Body of pancreas (tissue), 4 donors: ENCODE measurements at places on chromosomes 3 and 15.

- DNase-seq = no peak
Observed at GRCh38 chr15:58271410-58271809, 133.2 kb downstream of the AQP9 start.

DNA sequence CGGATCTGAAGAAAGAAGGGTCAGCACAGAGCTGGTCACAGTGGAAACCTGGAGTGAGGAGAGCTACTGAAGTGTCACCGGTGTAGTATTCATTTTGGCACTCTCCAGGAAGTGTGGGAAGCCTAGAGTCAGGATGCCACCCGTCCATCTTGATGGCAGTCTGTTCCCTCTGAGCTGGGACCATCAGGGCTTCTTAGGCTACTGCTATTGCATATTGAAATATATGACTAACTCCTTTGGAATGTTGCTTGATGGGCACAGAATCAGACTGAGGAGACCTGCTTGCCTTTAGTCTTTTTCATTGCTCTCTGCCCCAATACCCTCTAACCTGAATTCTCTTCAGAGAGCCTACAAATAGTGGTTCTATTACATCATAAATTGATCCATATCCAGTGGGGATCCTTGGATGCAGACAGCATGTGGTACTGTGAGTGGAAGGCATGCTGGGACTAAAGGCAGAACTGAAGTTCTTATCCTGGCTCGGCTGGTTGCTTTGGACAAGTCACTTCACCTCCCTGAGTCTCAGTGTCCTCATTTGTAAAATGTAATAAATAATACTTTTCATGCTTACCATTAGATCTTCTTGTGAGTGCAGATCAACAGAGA, 143.5 kb downstream of the PDE8A start:
- no peak for DNase-seq

- no peak for DNase-seq
Observed at GRCh38 chr3:128456776-128457715, 9.6 kb downstream of the DNAJB8 start.

DNA sequence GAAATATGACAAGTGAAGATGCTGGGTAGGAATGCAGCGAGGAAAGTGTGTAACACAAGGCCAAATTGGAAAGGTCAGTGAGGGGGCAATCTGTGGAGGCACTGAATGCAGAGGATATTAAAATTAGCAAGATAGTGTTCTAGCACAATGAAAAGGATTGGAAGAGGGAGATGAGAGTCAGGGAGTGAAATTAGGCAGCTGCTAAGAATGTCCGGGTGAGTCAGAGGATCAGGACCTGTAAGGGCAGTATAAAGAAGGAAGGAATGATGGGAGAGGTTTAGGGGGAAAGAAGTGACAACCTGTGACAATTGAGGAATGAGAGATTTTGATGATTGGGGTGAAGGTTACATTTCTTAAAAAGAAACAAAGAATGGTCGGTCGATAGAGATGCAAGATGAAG, 103.5 kb downstream of the UBE3A start:
- DNase-seq = no peak

DNA sequence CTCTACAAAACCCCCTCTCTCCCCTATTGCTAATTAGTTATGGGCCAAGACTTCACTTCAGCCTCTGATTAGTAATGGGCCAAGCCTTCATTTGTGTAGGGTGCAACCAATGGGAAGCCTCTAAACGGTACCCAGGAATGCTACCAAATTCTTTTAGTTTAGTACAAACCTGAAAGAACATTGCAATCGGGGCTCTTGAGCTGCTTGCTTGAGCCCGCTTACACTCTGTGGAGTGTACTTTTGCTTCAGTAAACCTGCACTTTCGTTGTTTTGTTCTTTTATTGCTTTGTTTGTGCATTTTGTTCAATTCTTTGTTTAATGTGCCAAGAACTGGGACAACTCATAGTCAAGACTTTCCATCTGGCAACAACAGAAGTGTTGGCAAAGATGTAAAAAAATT, 26.2 kb downstream of the DNAAF4 start:
- no peak for DNase-seq

- DNase-seq = no peak
Observed at GRCh38 chr3:5093731-5094130, 28.4 kb upstream of the ARL8B start.

DNA sequence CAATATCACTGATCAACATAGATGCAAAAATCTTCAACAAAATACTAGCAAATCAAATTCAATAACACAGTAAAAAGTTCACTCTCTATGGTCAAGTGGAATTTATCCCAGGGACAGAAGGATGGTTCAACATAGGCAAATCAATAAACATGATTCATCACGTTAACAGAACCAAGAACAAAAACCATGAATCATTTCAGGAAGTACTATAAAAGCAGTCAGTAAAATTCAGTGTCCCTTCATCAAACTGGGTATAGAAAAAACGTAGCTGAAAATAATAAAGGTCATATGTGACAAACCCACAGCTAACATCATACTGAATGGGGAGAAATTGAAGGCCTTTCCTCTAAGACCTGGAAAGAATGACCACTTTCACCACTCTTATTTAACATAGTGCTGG, 172.1 kb downstream of the POLR2M start:
- no peak for DNase-seq

DNA sequence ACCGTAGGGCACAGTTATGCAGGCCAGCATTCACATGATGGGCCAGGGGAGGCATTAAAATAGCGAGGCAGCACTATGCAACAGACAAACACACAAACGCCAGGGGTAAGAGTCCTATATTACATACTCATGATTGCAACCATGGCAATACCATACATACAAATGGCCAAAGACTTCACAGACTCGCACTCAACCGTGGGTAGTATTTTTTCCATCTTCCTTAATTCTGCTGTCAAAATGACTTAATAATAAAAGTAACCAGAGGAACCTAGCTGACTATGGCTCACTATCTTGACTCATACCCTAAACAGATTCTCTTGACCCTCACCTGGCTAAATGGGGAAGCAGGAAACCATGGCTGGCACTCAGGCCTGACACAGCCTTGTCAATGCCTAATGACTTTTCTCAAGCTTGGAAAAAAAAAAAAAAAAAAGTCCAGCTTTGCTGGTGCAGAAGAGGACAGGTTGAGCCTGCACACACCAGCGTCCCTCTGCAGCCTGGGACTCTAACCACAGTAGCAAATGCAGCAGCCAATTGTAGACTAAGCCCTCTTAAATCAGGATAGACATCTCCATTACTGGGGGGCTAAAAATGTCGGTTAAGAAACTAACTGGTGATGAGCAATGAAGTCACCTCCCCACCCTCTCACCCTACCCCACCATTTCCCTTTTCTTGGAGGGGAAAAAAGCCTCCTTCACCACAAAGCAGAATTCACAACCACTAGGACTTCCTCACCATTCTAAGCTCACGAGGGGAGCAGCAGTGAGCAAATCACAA, 23.1 kb downstream of the CCDC12 start:
- no peak for DNase-seq

DNA sequence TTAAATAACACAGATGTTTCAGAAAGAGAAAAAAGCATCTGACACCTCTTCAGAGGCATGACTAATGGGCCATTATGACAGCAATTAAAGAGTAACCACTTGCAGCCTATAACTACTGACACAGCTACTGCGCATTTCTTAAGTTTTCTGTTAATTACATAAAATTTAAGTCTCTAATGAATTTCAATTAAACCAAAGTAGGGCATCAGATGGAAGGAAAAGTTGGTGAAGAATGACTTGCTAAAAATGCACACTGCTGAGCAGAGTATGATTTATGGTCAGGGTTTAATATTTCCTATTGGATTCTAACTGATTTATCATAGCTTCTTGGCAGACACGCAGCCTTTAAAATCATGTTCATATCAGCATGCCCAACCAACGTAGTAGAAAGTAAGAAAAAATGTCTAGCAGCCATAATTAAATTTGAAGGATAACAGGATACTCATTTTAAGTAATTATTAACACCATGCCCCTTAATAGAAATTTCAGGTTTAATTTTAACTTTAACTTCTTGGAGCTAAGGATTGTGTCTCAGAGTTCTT, 140.0 kb downstream of the CBLB start:
- DNase-seq = no peak

- DNase-seq = no peak
Observed at GRCh38 chr3:43902415-43902814, 211.7 kb downstream of the ABHD5 start.

- DNase-seq = peak; percentile 47
Observed at GRCh38 chr15:43872416-43873020, 45.7 kb downstream of the WDR76 start.

DNA sequence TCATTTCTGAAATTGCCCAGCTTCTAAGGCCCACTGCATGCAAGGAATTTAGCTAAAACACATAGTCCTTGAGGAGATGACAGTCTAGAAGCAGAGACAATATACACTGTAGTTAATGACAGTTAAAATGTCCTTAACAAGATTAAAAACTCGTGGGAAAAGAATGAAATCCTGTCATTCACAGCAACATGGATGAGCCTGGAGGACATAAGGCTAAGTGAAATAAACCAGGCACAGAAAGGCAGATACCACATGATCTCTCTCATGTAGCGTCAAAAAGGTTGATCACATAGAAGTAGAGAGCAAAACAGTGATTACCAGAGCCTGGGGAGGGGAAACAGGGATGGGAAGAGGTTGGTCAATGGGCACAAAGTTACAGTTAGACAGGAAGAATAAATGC, 36.3 kb upstream of the GOLGA8J start:
- no peak for DNase-seq

DNA sequence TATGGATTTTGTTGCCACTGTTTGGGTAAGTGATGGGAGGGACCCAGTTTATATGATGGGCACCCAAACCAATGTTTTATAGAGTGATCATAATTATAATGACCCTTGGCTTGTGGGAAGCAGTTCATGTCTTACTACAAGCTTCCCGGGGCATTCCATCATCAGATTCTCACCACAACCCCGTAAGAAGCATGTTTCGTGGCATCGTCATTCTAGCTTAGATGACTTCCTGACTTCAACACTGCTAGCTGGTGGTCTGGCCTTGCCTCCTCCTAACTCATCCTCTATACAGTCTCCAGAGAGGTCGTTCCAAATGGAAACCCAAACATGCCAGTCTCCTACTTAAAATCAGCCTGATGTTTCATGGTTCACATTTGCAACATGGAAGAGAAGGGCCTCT, 226.9 kb downstream of the ADAMTS9 start:
- no peak for DNase-seq

DNA sequence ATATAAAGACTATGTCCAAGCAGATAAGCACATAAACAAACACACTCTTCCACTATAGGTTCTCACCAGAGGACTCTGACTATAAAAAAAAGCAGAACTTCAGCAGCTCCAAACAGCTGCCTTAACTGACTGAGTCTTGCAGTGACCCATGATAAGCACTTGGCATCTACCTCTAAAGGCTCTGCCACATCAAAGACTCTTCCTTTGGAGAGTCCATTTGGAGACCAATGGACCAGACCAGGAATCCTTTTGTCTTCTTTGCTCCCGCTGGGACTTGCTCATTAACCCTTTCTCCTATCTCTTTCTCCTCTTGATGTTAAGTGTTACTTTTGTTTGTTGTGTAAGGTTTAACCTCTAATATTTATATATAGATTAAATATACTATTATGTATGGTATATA, 424.1 kb downstream of the RSL24D1 start:
- no peak for DNase-seq

GRCh38 chr3:125110016-125110875, 54.4 kb upstream of the HEG1 start:
- DNase-seq = no peak

DNA sequence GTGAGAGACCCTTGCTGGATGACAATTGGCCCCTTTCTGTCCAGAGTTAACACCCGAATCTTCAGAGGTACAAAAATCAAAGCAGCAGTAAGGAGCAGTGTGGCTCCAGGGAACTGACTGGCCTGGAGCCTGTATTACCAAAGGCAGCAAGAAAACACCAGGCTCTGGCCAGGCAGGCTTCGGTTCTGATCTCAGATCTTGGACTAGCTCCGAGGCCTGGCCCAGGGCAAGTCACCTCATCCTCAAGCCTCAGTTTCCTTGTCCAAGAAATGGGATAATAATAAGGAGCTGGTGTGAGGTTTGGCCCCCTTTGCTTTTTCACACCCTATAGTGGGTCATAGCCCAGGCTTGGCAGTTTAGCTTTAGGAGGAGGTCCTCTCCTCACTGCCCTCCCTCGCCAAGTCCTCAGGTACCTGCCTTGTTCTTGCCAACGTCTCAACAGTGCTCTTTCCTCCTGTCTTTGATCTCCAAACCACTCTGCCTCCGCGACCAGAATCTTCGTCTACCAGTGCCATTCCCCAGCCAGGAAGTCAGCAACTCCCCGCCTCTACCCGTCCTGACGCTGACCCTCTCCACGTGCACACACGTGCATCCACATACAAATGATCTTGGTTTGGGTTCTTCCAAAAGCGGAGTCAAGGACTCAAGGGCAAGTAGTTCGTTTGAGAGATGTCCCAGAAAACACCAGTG, 82.6 kb upstream of the TLE3 start:
- DNase-seq = no peak

GRCh38 chr3:155304394-155304793, 10.9 kb upstream of the STRIT1 start:
- no peak for DNase-seq

DNA sequence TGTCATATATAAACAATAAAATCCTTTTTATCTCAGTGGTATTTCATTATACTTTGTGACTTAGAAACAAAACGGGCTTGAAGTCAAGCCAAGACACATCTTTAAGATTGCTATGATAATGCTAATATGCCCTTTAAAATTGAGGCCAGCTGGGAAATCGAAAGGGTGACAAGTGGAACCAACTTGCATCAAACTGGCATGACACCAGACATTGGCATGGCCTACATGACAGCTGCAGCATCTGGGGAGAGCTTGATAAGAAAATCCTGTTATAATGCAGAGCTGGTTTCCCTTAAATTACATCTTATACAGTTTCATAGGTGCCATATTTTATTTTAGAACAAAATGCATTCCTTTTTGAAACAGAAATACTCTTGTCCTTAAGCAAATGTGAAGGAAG, 325.2 kb downstream of the ZBBX start:
- no peak for DNase-seq

- DNase-seq = no peak
Observed at GRCh38 chr3:79369306-79369705, 398.5 kb downstream of the ROBO1 start.

DNA sequence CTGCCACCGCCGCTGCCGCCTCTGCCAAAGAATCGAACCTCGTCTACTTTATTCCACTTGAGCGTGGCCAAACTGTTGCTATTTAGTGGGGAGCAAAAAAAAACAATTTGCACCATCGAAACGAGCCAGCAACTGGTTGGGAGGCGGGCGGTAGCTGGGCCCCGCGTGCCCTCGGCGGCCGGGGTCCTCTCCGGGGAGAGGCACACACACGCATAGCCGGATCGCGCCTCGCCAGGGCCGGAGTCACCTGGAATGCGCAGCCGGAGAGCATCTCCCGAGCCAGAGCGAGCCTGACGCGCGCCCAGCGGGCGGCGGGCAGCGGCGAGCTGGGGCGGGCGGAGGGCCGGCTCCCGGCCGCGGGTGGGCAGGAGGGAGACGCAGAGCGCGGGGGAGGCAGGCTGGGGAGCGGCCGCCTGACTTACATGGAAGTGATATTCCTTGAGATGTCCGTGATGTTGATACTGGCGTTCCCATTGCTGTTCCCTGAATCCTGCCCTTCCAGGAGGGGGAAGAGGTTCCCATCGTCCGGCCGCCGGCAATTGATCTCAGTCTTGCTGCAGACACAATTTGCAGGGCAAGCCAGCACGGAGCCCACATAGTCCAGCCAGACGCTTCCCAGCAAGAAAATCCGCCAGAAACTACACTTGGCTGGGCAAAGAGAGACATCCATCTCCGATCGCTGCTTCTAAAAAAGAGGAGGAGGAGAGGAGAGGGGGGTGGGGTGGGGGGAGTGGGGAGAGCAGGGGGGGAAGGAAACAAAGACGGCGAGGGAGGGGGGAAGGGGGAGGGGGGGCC, 858 bp downstream of the NTRK3 start:
- peak; percentile 7 for DNase-seq

- no peak for DNase-seq
Observed at GRCh38 chr3:42572278-42572677, 9.5 kb downstream of the SEC22C start.
